ENCODE measurements at places on chromosomes 11 and 22.

- DNase-seq = no peak
Measured at GRCh38 chr11:119362741-119363080, 16.2 kb upstream of the MFRP start.

GRCh38 chr11:44716256-44716655 is 10.5 kb upstream of the TSPAN18 start:
- no peak for DNase-seq

- no peak for DNase-seq
Measured at GRCh38 chr11:122714004-122714403, 58.5 kb downstream of the UBASH3B start.

DNA sequence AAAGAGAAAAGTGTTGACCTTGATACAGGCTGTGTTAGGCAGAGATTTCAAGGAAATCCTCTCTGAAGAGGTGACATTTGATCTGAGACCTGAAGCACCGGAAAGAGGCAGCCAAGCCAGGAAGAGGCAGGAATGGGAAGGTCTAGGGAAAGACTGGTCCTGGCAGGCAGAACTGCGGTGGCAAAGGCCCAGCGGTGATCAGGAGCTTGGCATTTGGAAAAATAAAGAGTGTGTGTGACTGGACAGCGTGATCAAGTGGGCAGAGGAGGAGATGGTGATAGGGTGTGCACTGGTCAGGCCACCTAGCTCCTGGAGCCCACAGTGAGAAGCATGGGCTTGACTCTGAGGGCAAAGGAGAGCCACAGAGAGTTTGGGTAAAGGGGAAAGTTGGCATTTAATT is 27.2 kb upstream of the GAB4 start:
- DNase-seq = no peak

GRCh38 chr11:127075758-127076157 is 75.2 kb upstream of the KIRREL3 start:
- no peak for DNase-seq

DNA sequence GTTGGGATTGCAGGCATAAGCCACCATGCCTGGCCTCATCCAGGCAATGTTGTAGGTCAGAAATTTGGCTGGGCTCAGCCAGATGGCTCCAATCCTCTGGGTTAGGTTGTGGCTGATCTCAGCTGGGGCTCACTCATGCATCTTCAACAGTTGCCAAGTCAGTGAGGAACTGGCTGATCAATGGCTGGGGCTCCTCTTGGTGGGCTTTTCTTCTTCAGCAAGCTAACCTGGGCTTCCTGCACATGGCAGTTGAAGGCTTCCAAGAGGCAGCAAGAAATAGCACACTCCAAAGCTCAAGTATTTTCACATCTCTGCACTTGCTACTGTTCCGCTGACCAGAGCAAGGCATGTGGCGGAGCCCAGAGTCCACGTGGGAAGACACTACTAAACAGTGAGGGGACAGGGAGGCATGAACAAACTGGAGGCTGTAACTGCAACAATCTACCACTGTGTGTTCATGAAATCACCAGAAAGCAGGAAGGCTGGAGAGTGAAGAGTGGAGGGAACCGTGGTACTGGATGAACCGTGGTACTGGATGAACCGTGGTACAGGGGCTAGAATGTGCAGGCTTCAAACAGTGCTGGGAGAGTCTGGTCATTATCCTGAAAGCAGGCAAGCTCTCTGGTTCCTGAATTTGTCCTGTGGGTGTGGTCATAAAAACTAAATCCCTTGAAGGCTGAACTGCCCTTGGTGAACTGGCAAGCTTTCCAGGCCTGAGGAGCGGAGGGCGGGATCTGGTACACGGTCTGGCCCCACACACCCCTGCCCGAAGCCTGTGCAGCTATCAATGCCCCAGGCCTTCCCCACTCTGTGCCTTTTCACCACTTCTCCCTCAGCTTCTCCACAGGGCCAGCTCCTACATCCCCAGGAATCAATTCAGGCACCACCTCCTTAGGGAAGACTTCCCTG is 20.2 kb downstream of the CHST1 start:
- no peak for DNase-seq

- no peak for DNase-seq
Measured at GRCh38 chr11:67255864-67256263, 10.4 kb upstream of the GRK2 start.

DNA sequence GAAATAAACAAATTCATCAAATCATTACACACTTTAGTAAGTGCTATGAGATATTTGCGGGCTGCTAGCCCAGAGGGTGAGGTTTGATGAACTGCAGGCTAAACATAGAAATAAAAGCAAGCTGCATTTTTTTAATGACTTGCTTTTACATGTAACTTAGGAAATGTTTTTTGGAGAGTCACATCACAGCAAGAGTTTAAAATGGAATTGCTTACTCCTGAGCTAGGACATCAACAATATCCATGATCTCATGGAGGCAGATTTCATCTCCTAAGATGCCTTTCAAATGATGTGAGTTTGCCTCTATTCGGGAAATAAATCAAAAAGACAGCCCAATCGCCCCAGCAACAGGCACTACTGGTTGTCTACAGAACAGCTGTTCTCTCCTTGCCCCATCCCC is 73.4 kb upstream of the CD44 start:
- DNase-seq = no peak

GRCh38 chr22:26842103-26842502 is 184.7 kb downstream of the MIAT start:
- DNase-seq = no peak

DNA sequence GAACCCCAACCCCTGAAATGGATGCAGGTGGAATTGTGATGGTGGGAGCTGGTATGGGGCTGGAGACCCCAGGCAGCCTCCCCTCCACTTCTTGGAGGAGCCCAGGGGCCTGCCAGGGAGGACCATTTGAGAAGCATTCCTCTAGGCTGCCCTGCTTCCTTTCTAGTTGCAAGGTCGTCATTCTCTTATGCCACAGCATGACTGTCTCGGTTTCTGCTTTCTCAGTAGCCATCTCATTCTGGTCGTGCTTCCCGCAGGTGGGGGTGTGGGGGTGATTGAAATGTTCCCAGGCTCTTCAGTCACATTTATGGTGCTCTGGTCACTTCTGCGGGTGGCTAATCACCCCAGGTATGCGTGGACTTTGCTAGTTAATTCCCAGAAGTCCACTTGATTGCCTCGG is 223.7 kb upstream of the TBCEL start:
- DNase-seq = no peak

GRCh38 chr11:113705871-113706655 is at the start of gene TMPRSS5:
TMPRSS5 (minus strand) TSS chr11:113706308; CDS start chr11:113706224, 84 bp downstream.
- DNase-seq = no peak

GRCh38 chr22:45949891-45950290 is 27.1 kb downstream of the WNT7B start:
- no peak for DNase-seq

- no peak for DNase-seq
Measured at GRCh38 chr22:45413013-45413367, 409 bp downstream of the SMC1B start.

GRCh38 chr11:12390687-12391110 is 13.3 kb downstream of the PARVA start:
- DNase-seq = no peak

DNA sequence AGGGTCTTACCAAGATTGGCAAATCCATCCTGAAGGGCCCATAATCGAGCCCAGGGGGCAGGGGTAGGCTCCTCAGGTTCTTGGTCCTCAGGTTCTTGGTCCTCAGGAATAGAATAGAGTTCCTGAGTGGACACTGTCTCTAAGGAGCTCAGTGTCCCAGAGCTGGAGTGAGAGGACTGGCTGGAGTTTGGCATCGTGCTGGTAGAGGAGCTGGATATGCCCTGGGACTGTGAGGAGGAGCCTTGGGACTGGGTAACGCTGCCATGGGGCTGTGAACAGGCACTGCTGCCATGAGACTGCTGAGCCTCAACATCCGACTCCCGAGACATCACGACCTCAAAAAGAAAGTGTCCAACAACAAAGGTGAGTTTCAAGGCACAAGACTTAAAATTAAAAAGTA is 7.2 kb downstream of the CHEK2 start:
- no peak for DNase-seq

DNA sequence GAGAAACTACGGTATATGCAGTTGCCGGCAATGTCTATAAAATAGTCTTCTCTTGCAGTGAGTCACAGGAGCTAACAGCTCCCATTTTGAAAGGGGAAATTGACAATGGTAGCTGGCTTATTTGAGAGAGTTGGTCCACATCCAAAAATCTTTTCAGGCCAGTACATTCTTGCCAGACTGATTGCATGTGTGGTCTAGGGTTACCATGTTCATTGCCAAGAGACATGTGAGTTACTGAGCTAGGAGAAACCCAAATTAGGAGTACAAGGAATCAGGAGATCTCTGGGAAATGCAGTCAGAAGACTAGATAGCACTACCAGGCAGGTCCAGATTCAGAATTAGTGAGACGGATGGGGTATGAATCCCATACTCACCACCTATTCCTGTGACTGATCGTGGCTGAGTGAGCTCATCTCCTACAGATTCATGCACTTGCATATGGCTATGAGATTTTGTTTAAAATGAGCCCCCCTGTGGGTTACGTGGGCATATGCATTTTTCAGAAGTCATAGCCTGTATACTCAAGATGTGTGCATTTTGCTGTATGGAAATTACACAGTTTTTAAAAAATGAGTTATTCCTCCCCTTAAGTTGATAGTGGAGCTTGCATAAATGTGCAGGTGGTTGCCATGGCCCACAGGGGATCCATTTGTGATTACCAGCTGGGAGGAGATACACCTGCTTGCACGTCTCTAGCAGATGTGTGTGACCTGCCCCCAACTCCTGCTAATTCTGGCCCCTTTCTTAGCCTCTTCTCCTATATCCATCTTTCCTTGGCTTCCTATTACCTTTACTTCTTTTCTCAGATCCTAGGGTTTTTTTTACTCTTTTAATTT is 102.7 kb downstream of the COMMD9 start:
- no peak for DNase-seq

GRCh38 chr22:33393432-33393831 is 335.3 kb upstream of the SYN3 start:
- no peak for DNase-seq

- DNase-seq = no peak
Measured at GRCh38 chr11:20000351-20001134, 159.7 kb downstream of the DBX1 start.

DNA sequence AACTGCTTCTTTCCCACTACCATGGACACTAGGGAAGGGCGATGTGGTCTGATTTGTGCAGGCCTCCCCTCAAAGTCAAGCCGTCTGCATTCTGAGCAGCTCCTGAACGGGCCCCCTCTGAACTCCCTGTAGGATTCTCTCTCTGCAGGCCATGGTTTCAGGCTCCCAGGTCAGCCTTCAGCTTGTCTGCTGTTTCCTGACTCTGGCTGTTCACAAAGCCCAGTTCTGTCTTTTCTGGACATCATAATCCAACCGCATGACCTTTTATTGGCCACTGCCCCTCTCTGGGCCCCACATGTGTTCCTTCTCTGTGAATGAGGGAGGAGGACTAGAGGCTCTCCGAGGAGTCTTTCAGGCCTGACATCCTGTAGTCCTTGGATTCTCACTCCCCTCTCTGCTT is 161.0 kb downstream of the FEZ1 start:
- no peak for DNase-seq

GRCh38 chr11:43708776-43709175 is 28.2 kb downstream of the HSD17B12 start:
- no peak for DNase-seq

GRCh38 chr22:37237371-37238268 is 6.4 kb downstream of the RAC2 start:
- no peak for DNase-seq

- DNase-seq = no peak
Measured at GRCh38 chr22:47534804-47535410, 772.5 kb downstream of the TBC1D22A start.

DNA sequence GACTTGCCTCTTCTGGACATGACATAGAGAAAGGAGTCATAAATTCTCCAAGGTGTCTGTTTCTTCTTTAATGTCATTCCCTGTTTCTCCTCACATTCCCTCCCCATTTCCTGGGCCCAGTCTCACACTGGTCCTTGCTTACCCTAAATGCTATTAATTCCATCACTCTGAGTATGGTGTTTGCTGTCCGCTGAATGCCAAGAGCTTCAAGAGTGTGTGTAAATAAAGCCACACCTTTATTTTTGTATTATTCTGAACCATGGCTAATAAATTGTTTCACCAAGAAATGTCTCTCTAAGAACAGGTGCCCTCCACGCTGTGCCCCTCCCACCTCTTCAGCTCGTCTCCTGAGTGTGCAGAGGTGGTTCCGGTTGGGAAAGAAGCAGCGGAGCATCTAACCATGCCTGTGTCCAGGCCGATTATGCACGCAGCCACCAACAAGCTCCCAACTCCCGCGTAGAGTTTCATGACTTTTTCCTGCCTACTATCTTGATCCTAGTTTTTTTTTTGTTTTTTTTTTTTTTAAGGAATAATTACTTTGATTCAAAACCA is 8.6 kb downstream of the TMEM121B start:
- no peak for DNase-seq

Measured in DND-41 (cell line).